ENCODE measurements at places on chromosomes 1 and 21.

DNA sequence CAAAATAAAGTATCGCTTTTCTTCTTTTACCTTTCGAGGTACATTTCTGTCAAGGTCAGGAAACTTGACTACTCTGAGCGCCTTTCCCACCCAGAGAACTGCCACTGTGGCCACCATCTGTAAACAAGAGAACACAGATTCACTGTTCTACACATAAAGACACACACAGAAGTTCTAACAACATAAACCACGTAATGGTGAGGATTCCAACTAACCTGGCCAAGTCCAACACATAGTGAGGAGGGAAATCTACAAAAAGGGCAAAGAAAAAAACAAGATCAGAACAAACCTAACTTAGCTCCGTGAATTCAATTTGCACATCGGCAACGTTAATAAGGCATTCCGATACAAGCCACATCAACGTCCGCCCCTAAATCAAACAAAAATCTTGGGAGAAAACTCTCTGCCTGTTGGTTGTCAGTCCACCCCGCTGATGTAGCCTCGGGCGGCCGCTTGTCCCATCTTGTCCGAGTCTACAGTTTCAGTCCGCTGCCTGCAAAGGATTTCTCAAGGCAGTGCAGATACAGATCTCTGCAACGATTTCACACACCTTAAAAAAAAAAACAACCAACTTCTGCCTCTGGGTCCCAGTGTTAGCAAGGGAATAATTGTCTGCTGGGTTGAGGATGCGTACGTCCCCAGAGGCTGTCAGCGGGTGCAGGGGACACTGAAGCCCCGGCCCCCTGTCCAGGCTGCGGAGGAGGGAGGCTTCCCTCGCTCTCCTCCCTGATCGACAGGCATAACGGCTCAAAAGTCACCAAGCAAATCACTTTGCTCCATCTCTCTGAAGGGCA is 1.0 kb downstream of the SLC35D1 start:
- DNase-seq = peak; percentile 12

DNA sequence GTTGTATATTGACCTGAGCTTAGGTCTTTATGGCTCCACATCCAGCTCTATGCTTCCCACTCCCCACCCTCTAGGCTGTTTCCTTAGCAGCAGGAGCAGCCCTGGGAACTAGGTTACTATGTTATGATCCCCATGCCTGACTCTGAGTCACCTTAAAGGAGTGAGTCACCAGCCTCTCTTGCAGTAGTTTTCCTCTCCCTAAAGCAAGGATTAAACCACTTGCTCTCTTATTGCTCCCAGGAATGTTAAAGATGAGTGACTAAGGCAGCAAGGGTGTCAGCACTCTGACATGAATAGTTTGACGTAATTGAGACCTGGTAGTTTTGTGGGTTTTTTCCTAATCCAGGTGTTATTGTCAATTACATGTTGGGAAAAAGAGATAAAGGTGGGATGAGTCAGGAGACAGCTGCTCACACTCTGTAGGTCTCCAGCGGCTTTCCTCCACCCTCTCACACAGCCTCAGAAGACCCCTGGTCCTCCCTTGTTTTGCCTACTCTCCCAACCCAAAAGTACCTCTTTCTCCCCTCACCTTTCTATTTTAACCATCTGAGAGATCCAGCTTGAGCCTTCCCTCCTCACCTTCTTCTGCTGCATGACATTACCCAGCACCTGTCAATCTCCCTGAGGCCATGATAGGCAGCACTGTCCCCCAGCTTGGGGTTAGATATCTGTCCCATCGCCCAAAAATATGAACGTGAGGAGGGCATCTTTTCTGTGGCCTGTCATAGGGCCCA is 369.1 kb upstream of the VAMP3 start:
- no peak for DNase-seq

DNA sequence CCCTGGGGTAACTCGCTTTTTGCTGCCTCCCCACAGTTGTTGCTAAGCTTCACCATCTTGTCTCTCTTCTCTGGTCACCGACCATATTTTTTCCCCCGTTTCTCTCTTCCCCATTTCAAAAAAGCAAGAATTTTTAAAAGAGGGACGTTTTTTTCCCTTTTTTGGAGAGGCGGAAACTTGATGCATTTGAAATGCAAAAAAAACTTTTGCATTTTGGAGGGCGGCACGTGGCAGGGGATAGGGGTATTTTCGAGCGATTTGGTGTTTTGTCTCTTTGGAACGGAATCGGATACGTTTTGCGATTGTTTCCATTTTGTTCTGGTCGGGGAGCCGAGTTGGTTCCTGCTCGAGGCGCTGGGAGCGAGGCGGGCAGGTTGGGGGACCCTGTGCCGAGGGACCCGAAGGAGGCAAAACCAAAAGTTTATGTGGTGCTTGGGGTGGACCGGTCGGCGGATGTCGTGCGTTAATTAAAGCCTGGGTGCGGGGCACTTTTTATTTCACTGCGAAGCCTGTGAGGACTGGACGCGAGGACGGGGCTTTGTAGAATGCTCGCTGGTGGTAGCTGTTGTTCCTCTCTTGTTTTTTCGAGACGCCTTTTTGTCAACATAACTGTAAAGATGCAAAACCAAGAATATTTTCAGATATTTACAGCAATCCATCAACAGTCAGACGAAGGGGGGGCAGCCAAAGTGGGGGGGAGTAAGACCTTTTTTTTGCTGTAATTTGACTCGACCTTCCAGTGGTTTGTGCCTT is 884 bp downstream of the H3-3A start:
- DNase-seq = peak; percentile 64

GRCh38 chr1:65527707-65528503 is 107.4 kb downstream of the LEPR start:
- no peak for DNase-seq

GRCh38 chr1:79259390-79260336 is 253.1 kb upstream of the ADGRL4 start:
- DNase-seq = peak; percentile 19

DNA sequence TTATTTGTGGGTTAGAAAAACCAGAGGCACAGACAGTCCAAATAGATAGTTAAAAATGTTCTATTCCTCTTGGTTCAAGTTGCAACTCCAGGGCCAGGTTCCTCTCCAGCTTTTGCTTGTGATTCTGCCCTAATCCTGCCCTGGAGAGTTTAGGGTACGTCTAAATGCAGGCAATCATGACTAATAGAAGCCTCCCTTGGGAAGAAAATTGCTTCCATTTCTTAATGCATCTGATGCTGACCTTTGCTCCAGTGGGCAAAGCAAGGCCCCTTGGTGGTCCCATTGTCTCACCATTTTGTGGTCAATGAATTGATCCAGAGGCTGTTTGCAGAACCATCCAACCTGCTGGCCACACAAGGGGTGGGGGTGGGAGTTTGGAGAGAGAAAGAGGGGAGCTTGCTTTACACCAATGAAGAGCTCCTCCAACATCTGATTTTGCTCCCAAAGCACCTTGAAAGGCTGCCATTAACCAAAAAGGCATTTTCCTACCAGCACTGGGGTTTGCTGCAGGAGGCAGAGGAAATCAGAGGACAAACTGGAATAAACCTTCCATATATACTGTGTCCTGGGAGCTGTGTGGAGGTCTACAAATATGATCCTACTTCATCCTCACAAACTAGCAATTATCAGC is 31.3 kb downstream of the C8B start:
- no peak for DNase-seq

- no peak for DNase-seq
These were observed 313.1 kb upstream of the TMPRSS15 start for GRCh38 chr21:18716578-18717138.

- DNase-seq = no peak
These were observed 31.4 kb upstream of the PKP1 start for GRCh38 chr1:201251851-201252430.

DNA sequence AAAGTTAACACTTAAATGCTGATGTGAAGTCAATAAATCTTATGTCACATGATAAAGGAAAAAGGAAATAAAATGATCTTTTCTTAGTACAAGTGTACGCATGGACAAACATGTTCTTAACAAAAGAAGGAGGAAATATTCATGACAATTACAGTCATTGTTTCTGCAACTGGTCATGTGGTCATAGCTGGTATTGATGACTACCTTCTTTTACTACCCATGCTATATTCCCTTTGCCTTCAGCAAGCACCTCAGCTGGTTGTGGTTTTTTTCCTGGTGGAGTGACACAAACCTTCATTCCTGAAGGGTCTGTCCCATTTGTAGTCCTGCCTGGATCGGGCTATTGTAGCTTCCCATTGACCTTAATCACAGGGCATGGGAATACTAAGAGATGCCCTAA is 23.4 kb upstream of the TSHB start:
- DNase-seq = no peak

DNA sequence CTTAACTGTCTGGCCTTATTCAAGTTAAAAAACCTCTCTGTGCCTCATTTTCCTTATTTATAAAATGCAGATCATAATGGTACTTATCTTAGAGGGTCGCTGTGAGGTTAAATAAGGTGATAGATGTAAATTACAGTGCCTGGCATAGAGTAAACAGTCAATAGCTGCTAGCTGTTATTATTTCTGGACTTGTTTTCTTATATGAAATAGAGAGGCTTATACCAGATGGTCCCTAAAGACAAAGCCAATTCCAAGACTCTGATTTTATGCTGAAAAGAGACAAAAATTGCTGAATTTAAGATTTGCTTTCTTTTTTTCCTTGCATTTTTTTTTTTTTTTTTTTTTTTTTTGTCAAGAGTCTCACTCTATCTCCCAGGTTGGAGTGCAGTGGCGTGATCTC is 10.3 kb downstream of the PBX1 start:
- DNase-seq = no peak

DNA sequence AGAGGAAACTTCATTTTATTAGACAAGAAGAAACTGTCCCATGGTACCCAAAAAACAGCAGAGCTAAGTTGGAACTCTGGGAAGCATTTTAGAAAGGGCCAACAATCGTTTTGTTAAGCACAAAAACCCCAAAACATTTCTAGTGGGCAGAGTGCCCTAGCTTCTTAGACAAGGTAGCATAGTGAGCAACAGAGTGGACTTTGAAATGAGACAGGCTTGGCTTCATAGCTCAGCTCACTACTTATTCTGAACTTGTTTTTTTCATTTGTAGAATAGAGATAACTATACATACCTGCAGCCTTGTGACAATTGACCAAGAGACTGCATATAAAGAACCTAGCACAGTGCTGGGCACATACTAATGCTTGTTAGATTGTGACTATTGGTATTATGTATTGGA is 50.1 kb downstream of the HLX start:
- no peak for DNase-seq

- DNase-seq = no peak
These were observed 3.2 kb downstream of the RAP1GAP start for GRCh38 chr1:21665711-21666575.

DNA sequence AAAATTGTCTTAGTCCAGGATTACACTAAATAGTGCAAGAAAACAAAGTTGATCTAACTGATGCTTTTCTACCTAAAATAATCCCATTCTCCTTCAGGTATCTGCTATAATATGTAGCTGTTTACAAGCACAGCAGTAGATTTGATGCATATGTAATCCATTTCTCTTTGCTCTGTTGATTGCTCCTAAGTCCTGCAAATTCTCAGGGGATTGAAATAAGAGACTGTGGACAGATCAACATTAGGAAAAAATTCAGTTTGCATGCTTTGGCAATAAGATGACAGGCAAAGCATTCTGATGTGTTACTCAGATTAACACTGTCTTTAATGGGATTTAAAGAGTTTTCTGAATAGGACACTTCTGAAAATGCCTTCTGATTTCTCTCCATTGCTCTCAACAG is 34.7 kb downstream of the RNF11 start:
- DNase-seq = no peak

- DNase-seq = no peak
These were observed 20.6 kb downstream of the ESPN start for GRCh38 chr1:6445062-6445763.

DNA sequence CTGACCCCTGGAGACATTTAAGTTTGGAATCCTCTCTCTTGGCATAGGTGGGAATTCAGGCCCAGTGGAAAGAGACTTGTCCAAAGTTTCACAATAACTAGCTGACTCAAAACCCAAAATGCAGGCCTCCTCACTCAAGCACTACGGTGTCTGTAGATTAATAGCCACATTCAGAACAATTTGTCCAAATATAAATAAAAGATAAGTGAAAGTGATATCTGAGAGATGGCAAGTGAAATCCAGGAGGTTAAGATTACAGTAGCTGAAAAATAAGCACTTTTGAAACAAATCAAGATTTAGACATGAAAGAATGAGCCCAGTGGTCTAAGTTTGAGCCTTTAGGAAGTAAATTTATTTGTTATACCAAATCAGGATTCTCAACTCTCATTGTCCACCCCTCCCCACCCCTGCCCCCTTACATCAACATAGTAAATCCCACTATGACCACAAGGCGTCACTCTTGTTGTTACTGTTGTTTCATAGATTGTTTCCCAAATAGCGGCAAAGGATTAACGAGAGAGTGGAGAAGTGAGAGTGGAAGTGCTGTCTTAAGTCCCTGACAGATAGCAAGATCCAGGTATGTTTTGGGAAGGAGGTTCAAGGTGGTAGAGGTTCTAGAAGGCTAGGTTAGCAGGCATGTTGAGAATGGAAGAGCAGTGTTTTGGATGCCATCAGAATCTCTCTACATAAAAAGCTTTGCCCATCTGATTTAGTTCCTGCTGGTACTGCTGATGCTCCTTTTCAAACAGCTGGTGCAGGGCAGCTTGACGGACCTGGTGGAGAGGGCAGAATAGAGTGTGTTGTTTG is 7.1 kb upstream of the TPM3 start:
- DNase-seq = peak; percentile 76

DNA sequence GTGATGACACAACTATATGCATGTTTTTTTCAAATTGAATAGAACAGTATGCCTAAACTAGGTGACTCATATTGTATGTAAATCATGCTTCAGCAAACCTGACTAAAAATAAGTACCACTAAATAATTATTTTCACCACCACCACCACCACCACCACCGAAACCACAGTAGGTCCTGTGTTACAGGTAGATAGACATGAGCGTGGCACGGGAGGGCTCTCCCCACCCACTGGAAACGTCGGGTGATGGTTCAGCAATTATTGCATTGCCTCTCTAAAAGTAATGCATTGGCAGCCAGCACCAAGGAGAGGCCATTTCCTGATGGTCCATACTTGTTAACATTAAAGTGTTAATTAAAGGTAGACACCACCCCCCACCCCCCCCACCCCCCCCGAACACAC is 297.0 kb upstream of the NCAM2 start:
- no peak for DNase-seq

GRCh38 chr1:232562855-232563510 is 67.0 kb downstream of the SIPA1L2 start:
- peak; percentile 79 for DNase-seq

- DNase-seq = no peak
These were observed 2.4 kb upstream of the USP33 start for GRCh38 chr1:77762072-77762476.

DNA sequence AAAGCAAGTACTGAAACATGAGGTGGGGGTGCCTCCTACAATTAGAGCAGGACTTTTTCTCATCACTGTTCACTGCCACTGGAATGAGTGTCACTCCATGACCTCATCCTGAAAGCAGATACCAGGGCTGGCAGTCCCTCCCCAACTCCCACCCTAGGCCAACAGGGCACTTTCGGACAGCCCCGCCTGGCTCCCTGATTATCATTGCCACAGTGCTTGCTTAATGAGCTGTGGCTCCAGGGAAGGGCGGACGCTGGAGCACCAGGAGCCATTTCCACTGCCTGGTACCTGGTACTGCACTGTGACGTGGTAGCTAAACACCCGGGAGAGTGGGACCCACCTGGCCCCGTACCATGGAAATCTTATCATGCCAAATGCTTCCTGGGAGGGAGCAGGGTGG is 22.3 kb downstream of the SLC9A1 start:
- no peak for DNase-seq

- no peak for DNase-seq
These were observed 99.9 kb upstream of the SOD1 start for GRCh38 chr21:31559368-31560119.
